ENCODE measurements at places on chromosomes 4 and X. TPM values are rescaled to one million over a fixed set of nuclear protein-coding genes. Genes with fewer than 3 reads are reported as not detected.

The ARR3 gene
- not detected for total RNA-seq

The ETDA gene
- total RNA-seq, result not detected

The GUCY1A1 gene
- 0.87 TPM for total RNA-seq

GRCh38 chrX:39893417-39894338 is 204.1 kb downstream of the BCOR start:
- H3K27ac ChIP-seq, result no peak overlapping the region
- no peak overlapping the region for H3K4me3 ChIP-seq
- H3K36me3 ChIP-seq, result peaks cover 3% of the 10 kb centered on the region
- H3K4me1 ChIP-seq, result peaks cover 10% of the 10 kb centered on the region
- H3K27me3 ChIP-seq, result peaks cover 2% of the 10 kb centered on the region

The GAR1 gene
- 29.9 TPM for total RNA-seq

The RAI2 gene
- total RNA-seq, result 0.33 TPM

DNA sequence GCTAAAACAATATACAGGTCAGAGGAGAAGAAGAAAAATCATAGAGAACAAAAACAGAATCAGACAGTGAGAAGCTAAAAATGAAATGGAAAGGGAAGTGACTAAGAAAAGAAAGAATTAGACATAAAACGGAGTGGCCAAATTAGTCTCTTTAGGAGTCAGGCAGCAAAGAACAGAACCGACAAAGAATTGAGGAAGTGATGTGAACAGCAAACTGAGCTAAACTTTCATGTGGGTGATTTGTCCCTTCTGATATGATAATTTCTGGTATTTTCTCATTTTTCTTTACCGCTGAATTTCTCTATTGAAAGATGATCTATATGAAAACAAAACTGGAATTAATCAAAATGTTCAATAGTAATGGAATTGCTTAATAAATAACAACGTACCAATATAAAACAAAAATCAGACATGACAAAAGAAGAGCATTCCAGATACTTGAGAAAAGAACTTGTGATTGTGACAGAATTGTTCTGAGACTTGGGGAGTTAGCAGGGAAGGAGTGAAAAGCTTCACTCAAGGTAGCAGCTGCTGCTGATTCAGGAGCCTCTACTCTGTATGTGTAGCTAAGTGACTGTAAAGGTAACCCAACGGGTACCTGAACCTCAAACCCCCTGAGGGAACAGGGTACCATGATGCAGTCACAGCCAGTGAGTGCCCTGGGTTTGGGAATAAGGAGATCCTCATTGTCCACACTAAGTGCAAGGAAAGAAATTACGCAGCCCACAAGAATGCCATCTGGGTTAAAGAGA is 8.8 kb downstream of the TAPT1 start:
- peaks cover 59% of the 10 kb centered on the region for H3K4me1 ChIP-seq
- H3K27me3 ChIP-seq, result no peaks in the 10 kb centered on the region

The SPARCL1 gene
- total RNA-seq, result not detected
